Activated T-helper 17 cell treated with anti-CD3 and anti-CD28 coated beads, Interleukin-2, amount 50 U/mL, for 72 hours (primary cell): ENCODE measurements at places on chromosomes 2 and 18. TPM values are rescaled to one million over a fixed set of nuclear protein-coding genes. Genes with fewer than 3 reads are reported as not detected.

- no peak for ATAC-seq
Observed at GRCh38 chr2:215003001-215003400, 135.4 kb downstream of the ABCA12 start.

DNA sequence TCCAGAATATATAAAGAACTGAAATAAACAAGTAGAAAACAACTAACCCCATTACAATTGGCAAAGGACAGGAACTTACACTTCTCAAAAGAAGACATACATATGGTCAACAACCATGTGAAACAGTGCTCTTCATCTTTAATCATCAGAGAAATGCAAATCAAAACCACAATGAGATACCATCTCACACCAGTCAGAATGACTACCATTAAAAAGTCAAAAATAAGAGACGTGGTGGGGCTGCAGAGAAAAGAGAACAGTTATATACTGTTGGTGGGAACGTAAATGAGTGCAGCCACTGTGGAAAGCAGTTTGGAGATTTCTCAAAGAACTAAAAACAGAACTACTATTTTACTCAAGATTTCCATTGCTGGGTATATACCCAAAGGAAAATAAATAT is 1696.3 kb upstream of the TMEFF2 start:
- ATAC-seq, result no peak

DNA sequence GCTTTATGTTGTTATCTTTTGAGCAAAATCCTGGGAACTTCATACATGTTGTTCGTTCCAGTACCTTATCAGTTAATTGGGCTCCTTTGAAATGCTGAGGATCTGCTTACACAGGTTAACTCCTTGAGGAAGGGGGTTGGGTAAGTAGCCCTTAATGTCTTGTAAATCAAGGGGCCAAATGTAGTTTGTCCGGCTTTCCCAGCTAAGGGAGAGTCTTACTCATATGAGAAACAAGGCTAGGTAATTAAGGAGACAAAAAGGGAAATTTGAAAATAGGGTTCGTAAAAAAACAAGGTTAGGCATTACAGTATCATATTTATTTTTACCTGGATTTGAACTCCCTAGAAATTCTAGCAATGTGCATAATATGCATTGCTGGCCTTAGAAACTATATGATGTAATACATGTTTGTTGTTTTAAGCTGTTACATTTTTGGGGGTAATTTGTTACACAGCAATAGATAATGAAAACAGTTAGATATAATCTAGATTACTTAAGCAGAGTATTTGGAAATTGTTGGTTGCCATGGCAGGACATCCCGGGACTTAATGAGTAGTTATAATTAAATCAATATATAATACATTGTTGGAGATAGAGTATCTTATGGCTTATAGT is 30.9 kb upstream of the RNF149 start:
- no peak for ATAC-seq

Gene NYAP2
- 0.19 TPM for total RNA-seq
